Activated CD4-positive, alpha-beta T cell treated with anti-CD3 and anti-CD28 coated beads for 4 hours (primary cell): ENCODE measurements at places on chromosomes 3 and 15.

DNA sequence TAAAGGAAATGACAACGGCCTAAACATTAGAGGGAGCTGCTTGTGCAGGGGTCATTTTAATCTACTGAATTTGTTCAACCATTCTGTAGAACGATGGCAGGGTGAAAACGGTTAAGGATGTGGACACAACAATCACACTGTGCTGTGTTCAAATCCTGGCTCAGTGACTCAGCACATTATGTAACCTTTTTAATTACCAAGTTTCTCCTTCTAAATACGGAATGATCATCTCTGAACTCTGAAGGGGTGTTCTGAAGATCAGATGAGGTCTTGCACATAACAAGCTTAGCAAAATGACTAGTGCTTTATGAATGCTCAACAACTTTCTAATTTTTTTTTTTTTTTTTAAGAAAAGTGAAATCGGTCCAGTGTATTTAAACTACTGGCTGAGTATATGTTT lies 592.8 kb downstream of the FOXP1 start:
- DNase-seq = no peak

DNA sequence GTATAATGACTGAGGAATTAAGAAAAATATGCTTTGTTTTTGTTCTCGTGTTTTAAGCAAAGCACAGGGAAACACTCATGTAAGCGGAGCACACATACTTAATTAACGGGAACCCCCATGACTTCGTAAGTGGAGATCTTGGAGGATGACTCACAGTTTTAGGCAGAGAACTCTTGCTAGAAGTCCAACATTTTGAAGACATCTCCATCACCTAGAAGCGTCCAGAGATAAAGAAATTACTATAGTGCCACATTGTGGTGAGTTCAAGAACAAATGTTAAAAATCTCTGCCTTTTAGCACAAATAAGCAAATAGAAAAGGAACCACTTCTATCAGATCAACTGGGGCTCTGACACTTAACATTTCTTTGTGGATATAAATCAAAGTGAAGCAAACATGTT lies 194.1 kb upstream of the ARHGEF26 start:
- DNase-seq = no peak

DNA sequence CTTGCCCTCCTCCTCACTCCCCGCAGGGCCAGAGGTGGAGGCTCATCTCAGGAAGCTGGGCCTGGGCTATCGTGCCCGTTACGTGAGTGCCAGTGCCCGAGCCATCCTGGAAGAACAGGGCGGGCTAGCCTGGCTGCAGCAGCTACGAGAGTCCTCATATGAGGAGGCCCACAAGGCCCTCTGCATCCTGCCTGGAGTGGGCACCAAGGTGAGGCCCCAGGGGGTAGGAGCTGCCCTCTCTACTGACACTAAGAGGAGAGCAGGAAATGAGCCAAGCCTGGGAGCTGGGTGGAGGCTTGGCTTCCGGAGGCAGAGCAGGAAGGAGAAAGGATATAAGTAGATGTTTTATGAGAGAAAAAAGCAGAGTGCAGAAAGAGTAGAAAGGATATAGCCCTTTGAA lies 4.9 kb downstream of the OGG1 start:
- no peak for DNase-seq

DNA sequence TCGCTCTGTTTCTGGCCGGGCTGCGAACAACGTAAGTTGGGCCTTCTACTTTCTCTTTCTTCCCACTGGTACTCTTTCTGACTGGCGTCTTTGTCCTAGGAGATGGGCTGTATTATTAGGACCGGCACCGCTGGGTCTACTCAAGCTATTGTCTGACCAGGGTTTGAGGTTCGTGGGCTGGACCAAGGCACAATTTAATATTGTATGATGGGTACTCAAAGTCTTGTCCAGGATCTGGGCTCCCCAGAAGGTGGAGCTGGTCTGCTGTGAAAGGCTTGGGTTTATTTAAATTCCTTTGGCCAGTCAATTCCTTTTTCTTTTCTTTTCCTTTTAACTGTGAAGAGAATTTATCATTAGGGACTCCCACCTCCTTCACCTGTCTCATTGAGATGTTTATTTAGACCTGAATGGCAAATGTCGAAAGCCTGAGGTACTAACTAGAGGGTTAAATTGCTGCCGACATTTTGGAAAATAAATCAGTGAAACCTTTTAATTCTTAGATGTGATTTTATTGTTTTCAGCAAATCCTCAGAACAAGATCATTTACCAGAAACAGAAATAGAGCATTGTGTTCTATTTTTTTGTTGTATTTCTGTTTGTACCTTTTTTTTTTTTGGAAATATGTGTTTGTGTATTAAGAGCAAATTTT lies 410 bp downstream of the LRRC49 start:
- DNase-seq = no peak
